Breast epithelium (tissue), 4 donors: ENCODE measurements at places on chromosomes 2 and 18. TPM values are rescaled to one million over a fixed set of nuclear protein-coding genes. Genes with fewer than 3 reads are reported as not detected.
A peak's percentile ranks its signal among the peaks of the same experiment; 100 is the strongest.

GRCh38 chr2:105417857-105418436 is 19.1 kb upstream of the FHL2 start:
- H3K27me3 ChIP-seq = no peaks in the 10 kb centered on the region
- no peak overlapping the region for H3K4me3 ChIP-seq
- H3K36me3 ChIP-seq = no peaks in the 10 kb centered on the region
- no peak overlapping the region for H3K27ac ChIP-seq
- no peaks in the 10 kb centered on the region for H3K4me1 ChIP-seq

DNA sequence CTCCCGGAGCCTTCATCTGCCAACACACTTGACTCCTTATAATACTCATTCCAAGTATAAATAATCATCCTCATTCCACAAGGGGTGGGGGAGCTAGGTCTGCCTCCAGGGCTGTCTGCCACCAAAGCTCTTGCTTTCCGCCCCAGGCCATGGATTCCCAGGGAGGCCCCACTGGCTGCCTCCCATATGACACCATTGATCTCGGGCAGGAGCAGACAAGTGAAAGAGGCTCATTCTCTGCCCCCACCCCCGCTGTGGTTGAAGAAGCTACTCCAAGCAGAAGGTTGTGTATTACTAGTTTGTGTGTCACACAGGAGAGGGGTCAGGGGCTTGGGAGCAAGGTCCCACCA is 99.5 kb downstream of the MRO start:
- H3K36me3 ChIP-seq = no peaks in the 10 kb centered on the region
- no peak overlapping the region for H3K27ac ChIP-seq
- no peaks in the 10 kb centered on the region for H3K27me3 ChIP-seq

- DNase-seq = no peak
- peaks cover 7% of the 10 kb centered on the region for H3K36me3 ChIP-seq
- H3K27ac ChIP-seq = no peak overlapping the region
Measured at GRCh38 chr2:230457793-230458192, 41.8 kb downstream of the SP100 start.

GRCh38 chr2:48723129-48723528 is 32.4 kb downstream of the LHCGR start:
- no peaks in the 10 kb centered on the region for H3K27me3 ChIP-seq
- no peak for DNase-seq
- H3K36me3 ChIP-seq = no peaks in the 10 kb centered on the region
- H3K27ac ChIP-seq = no peak overlapping the region
- no peak overlapping the region for H3K4me3 ChIP-seq

DNA sequence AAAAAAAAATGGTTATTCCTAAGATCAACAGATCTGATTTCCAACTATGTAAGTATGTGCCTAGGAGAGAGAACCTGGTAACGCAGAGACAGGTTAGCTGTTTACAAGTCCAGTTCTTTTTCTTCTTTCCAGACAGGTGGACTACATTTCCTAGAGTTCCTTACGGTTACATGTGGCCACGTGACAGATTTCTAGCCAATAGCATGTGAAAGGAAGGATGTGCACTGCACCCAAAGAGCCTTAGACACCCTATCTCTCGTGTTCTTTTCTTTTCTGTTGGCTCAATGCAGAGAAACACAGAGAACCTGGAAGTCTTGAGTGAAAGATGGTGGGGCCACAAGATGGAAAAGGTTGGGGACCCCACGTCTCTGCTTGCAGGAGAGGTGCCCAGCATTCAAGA is 375.9 kb downstream of the TNS1 start:
- H3K36me3 ChIP-seq = no peaks in the 10 kb centered on the region
- no peak for DNase-seq
- H3K27ac ChIP-seq = no peak overlapping the region
- no peaks in the 10 kb centered on the region for H3K27me3 ChIP-seq
- H3K4me3 ChIP-seq = no peak overlapping the region

- no peak overlapping the region for H3K27ac ChIP-seq
- no peaks in the 10 kb centered on the region for H3K27me3 ChIP-seq
- DNase-seq = no peak
- no peaks in the 10 kb centered on the region for H3K36me3 ChIP-seq
Measured at GRCh38 chr2:29460190-29460589, 345.0 kb downstream of the CLIP4 start.

GALR1 gene
- total RNA-seq = under 0.01 TPM

DNA sequence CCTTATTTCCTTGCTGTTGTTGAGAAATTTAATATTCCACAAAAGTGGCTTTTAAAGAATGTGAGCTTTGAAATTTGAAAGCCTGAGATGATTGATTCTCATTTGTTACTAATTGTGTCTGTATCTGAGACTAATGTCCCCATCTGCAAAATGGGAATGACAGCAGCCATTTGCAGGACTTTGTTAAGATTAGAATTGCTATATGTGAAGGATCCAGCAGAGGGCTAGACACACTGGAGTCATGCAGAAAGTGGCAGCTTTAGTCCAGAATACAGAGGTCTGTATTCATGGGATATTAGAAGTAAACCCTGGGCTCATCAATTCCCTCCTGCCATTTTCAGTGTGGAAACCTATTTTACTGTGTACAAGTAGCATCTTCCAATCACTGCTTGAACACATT is 296.5 kb upstream of the GYPC start:
- no peak overlapping the region for H3K27ac ChIP-seq
- H3K36me3 ChIP-seq = no peaks in the 10 kb centered on the region
- no peak overlapping the region for H3K4me3 ChIP-seq
- no peaks in the 10 kb centered on the region for H3K27me3 ChIP-seq

- H3K27me3 ChIP-seq = no peaks in the 10 kb centered on the region
- no peak for DNase-seq
- no peaks in the 10 kb centered on the region for H3K4me1 ChIP-seq
Measured at GRCh38 chr2:157587576-157587975, 41.1 kb downstream of the ACVR1C start.

DNA sequence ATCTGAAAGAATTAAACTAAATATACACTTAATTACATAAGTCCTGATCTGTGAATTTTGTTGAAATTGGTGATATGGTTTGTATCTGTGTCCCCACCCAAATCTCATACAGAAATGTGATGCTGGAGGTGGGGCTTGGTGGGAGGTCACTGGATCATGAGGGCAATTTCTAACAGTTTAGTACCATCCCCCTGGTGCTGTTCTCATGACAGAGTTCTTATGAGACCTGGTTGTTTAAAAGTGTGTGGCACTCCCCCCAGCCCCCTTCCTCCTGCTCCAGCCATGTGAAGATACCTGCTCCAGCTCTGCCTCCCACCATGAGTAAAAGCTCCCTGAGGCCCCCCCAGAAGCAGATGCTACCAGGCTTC is 18.7 kb downstream of the FEZ2 start:
- no peaks in the 10 kb centered on the region for H3K4me1 ChIP-seq
- peak overlapping the region; percentile 69 for H3K27ac ChIP-seq
- H3K27me3 ChIP-seq = no peaks in the 10 kb centered on the region
- H3K4me3 ChIP-seq = no peak overlapping the region
- no peak for DNase-seq
- H3K36me3 ChIP-seq = no peaks in the 10 kb centered on the region

GRCh38 chr2:152363936-152364335 is 29.0 kb downstream of the FMNL2 start:
- no peak overlapping the region for H3K4me3 ChIP-seq
- no peak overlapping the region for H3K27ac ChIP-seq
- no peaks in the 10 kb centered on the region for H3K36me3 ChIP-seq
- H3K4me1 ChIP-seq = no peaks in the 10 kb centered on the region
- DNase-seq = no peak
- H3K27me3 ChIP-seq = no peaks in the 10 kb centered on the region

ST6GAL2 gene
- total RNA-seq = 2.3 TPM

- no peak overlapping the region for H3K27ac ChIP-seq
- H3K27me3 ChIP-seq = no peaks in the 10 kb centered on the region
- H3K4me1 ChIP-seq = no peaks in the 10 kb centered on the region
- no peaks in the 10 kb centered on the region for H3K36me3 ChIP-seq
- DNase-seq = no peak
- no peak overlapping the region for H3K4me3 ChIP-seq
Measured at GRCh38 chr2:240200230-240201051, 60.0 kb upstream of the OTOS start.

GRCh38 chr2:107810734-107811133 is 16.0 kb upstream of the RGPD4 start:
- H3K27me3 ChIP-seq = no peaks in the 10 kb centered on the region
- H3K4me1 ChIP-seq = no peaks in the 10 kb centered on the region
- no peak overlapping the region for H3K4me3 ChIP-seq
- H3K27ac ChIP-seq = no peak overlapping the region
- no peaks in the 10 kb centered on the region for H3K36me3 ChIP-seq

SCN7A gene
- 13.3 TPM for total RNA-seq

- no peaks in the 10 kb centered on the region for H3K27me3 ChIP-seq
- DNase-seq = no peak
- H3K27ac ChIP-seq = no peak overlapping the region
- no peaks in the 10 kb centered on the region for H3K4me1 ChIP-seq
- no peaks in the 10 kb centered on the region for H3K36me3 ChIP-seq
Measured at GRCh38 chr2:198375083-198375410, 570.7 kb downstream of the PLCL1 start.

ANKRD30B gene
- 11.0 TPM for total RNA-seq

GRCh38 chr2:143428700-143429099 is 299.5 kb downstream of the ARHGAP15 start:
- H3K4me1 ChIP-seq = no peaks in the 10 kb centered on the region
- no peaks in the 10 kb centered on the region for H3K27me3 ChIP-seq
- no peak overlapping the region for H3K27ac ChIP-seq
- peaks cover 4% of the 10 kb centered on the region for H3K36me3 ChIP-seq

DNA sequence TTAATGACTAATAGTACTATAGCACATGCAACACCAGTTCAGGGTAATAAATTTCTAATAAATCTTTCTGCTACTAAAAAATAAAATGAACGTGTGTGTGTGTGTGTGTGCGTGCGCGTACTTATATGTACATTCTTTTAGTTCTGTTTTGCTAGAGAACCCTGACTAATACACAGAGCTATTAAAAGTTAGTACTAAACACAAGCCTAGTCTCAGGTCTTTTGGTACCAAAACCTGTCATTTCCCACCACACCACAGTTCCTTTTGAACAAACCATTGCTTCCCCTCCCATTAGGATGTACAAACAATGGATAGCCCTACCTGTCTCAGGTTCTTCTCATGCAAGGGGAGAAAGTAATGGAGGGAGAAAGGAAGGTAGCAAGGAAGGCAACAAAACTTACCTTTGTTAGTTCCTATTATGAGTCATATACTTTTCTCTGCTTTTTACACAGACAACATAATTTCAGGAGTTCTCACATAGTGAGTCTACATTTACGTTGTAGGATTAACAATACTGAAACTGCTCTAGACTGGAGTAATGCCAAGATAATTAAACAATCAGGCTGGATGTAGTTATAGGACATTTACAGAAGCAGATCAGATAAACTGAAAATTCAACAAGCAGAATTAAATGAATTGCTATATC is 427.2 kb downstream of the KCNJ3 start:
- H3K4me3 ChIP-seq = no peak overlapping the region
- no peak overlapping the region for H3K27ac ChIP-seq
- no peak for DNase-seq
- no peaks in the 10 kb centered on the region for H3K36me3 ChIP-seq

GRCh38 chr2:120358734-120359465 is 13.0 kb downstream of the INHBB start:
- no peaks in the 10 kb centered on the region for H3K36me3 ChIP-seq
- no peaks in the 10 kb centered on the region for H3K4me1 ChIP-seq
- H3K4me3 ChIP-seq = no peak overlapping the region
- no peak overlapping the region for H3K27ac ChIP-seq

GRCh38 chr2:223642506-223642905 is 40.3 kb upstream of the SCG2 start:
- no peak overlapping the region for H3K27ac ChIP-seq
- no peaks in the 10 kb centered on the region for H3K4me1 ChIP-seq
- H3K4me3 ChIP-seq = no peak overlapping the region
- no peaks in the 10 kb centered on the region for H3K27me3 ChIP-seq
- DNase-seq = no peak

DNA sequence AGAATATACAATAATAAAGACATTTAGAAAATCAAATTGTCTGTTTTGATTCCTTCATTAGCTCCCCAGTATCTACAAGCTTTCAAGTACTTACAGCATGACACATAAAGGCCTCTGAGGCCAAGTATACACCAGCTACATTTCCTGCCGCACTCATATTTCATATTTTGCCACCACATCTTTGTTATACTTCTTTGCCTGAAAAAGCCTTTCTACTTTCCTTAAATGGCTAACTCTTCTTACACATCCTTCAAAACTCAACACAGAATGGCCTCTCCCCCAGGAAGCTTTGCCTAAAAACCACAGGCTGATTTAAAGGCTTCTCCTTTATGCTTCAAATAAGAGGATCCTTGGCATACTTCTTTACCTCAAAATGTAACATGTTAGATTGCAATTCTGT is 4.5 kb downstream of the STK17B start:
- peak overlapping the region; percentile 8 for H3K4me3 ChIP-seq
- no peaks in the 10 kb centered on the region for H3K4me1 ChIP-seq
- peak overlapping the region; percentile 1 for H3K27ac ChIP-seq
- no peak for DNase-seq
- H3K27me3 ChIP-seq = no peaks in the 10 kb centered on the region

AQP12B gene
- total RNA-seq = not detected

DNA sequence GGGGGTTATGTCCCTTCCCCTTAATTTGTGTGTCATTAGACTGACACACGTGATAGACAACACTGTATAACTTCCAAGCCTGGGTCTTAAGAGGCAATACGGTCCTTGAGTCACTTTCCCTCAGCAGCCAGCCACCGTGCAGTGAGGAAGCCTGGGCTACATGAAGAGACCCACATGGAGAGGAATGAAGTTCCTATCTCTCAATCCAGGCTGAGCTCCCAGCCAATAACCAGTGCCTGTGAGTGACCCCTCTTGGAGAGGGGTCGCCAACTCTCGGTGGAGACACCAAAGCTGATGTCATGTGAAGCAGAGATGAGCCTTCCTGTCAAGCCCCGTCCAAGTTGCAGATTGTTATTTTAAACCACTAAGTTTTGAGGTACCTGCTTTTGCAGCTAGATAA is 5.7 kb upstream of the WDSUB1 start:
- H3K4me3 ChIP-seq = no peak overlapping the region
- DNase-seq = no peak
- no peaks in the 10 kb centered on the region for H3K36me3 ChIP-seq
- no peak overlapping the region for H3K27ac ChIP-seq

GRCh38 chr2:238864207-238865014 is 16.5 kb downstream of the TWIST2 start:
- H3K27me3 ChIP-seq = no peaks in the 10 kb centered on the region
- peaks cover 27% of the 10 kb centered on the region for H3K4me1 ChIP-seq
- peak overlapping the region; percentile 60 for H3K4me3 ChIP-seq
- peak; percentile 81 for DNase-seq
- H3K27ac ChIP-seq = peak overlapping the region; percentile 91
- no peaks in the 10 kb centered on the region for H3K36me3 ChIP-seq

DNA sequence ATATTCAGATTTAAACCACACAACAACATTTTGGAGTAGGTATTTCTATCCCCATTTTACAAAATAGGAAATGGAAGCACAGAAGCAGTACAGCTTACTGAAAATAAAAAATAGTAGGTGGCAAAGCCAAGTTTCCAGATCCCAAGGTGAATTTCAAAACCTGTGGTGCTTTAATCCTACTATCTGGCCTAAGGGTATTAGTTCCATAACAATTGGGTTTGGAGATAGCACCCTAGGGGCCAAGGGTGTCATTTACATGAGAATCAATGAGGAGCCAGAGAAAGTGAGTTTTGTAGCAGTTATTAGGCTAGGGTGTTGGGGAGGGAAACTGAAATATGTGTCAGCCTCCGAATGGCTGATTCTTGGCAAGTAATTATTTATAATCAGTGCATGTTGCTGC is 24.9 kb downstream of the OSBPL6 start:
- no peak overlapping the region for H3K27ac ChIP-seq
- H3K36me3 ChIP-seq = no peaks in the 10 kb centered on the region
- H3K27me3 ChIP-seq = no peaks in the 10 kb centered on the region
- H3K4me1 ChIP-seq = no peaks in the 10 kb centered on the region
- no peak overlapping the region for H3K4me3 ChIP-seq

GRCh38 chr2:156110890-156111289 is 221.6 kb downstream of the NR4A2 start:
- no peaks in the 10 kb centered on the region for H3K4me1 ChIP-seq
- no peak for DNase-seq
- no peak overlapping the region for H3K27ac ChIP-seq
- no peaks in the 10 kb centered on the region for H3K27me3 ChIP-seq

POTEJ gene
- total RNA-seq = not detected

STAT4 gene
- 5.9 TPM for total RNA-seq
